Esophagus squamous epithelium (tissue), 5 donors: ENCODE measurements at places on chromosomes 12 and 14. TPM values are rescaled to one million over a fixed set of nuclear protein-coding genes. Genes with fewer than 3 reads are reported as not detected.

- DNase-seq = no peak
These were observed 127.7 kb upstream of the MAX start for GRCh38 chr14:65229748-65230728.

KRT83 gene
- total RNA-seq = not detected

- DNase-seq = no peak
These were observed 66.2 kb upstream of the USP15 start for GRCh38 chr12:62194031-62194430.

TPPP2 gene
- total RNA-seq = not detected

CD27 gene
- total RNA-seq = 4.2 TPM
